ENCODE measurements at places on chromosomes 12 and 14. TPM values are rescaled to one million over a fixed set of nuclear protein-coding genes. Genes with fewer than 3 reads are reported as not detected.

DNA sequence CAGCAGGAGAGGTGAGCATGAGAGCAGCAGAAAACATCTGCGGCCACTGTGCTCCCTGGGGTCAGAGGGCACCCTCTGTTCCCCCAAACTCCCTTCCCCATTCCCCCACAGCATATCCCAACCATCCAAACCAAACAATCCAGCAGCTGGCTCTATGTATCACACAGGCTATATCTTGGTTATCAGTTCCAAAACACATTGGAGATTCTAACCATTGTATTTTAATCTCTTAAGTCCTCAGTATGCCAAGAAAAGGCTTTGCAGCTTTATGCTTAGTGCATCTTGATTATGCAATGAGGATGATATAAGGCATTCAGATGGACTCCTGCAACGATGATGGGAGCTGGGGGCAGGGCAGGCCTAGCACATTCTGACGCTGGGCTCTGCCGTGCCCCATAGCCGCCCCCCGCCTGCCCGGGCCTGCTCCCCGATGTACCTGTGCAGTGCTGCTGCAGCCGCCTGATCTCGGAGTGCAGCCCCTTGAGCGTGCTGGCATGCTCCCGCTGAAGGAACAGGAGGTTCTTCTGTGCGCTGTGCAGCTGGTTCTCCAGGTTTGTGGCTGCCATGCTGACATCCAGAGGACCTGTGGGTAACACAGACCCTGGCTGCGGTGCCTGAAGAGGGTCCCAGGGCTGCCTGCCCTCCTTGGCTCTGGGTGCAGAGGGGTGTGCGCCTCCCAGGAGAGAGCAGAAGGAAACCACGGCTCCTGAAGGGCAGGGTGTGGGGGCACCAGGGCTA lies 29.6 kb downstream of the CCDC92 start:
- DNase-seq = no peak

- DNase-seq = no peak
Observed at GRCh38 chr14:105091054-105091516, 25.9 kb upstream of the GPR132 start.

The AVPR1A gene
- total RNA-seq = not detected

The AKAP3 gene
- total RNA-seq = 2.6 TPM

GRCh38 chr12:44381341-44381740 lies 494.8 kb downstream of the NELL2 start:
- no peak for DNase-seq

- DNase-seq = no peak
Observed at GRCh38 chr12:120978296-120979219, at the start of gene HNF1A. Gene HNF1A, plus strand, starts transcription at chr12:120978543. Its CDS starts 226 bp downstream, at chr12:120978769.
